ENCODE measurements at places on chromosomes 12 and 14. TPM values are rescaled to one million over a fixed set of nuclear protein-coding genes. Genes with fewer than 3 reads are reported as not detected.

- no peaks in the 10 kb centered on the region for H3K27me3 ChIP-seq
- no peaks in the 10 kb centered on the region for H3K36me3 ChIP-seq
- H3K4me3 ChIP-seq = no peak overlapping the region
- H3K4me1 ChIP-seq = peaks cover 11% of the 10 kb centered on the region
- no peak overlapping the region for H3K27ac ChIP-seq
- DNase-seq = no peak
These were observed 230.5 kb downstream of the ETNK1 start for GRCh38 chr12:22855456-22855855.

DNA sequence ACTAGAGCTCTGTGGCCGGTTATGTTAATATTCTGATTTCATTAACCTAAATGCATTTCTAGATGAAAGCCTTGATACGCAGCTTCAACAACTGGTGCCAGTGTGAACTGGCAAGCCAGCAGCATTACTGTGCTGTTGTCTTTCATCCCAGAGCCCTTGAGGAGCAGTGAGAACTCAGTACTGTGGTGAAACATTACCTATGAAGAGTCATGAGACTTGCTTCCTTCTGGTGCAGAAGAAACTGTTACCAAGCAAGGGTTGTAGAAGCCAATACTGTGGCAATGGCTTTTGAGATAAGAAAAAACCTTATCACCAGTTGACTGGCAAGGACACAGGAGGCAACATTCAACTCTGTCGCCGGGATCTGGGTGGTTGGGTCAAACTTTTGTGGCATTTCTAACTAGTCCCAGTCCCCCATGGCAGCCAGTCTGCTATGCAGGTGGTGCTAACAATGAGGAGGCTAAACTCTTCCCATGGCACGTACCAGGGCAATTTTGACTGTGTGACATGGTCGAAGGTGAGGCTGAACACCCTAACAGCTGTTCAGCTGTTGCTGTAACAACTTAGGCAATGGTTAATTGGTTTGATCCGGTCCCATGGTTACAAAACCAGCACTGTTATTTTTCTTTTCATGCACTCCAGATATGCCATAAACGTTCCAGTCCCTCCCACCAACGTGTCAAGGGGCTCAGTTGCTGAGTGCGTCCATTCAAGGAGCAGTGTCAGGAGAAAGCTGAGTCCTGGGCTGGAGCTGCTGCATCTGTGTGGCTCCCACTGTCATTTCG, 12.6 kb upstream of the LGALS3 start:
- DNase-seq = no peak
- no peak overlapping the region for H3K4me3 ChIP-seq
- H3K4me1 ChIP-seq = peaks cover 7% of the 10 kb centered on the region
- H3K27me3 ChIP-seq = no peaks in the 10 kb centered on the region
- no peaks in the 10 kb centered on the region for H3K36me3 ChIP-seq

Gene PSMB11
- total RNA-seq = not detected

- H3K4me1 ChIP-seq = no peaks in the 10 kb centered on the region
- DNase-seq = no peak
- H3K27ac ChIP-seq = no peak overlapping the region
- no peak overlapping the region for H3K4me3 ChIP-seq
- no peaks in the 10 kb centered on the region for H3K36me3 ChIP-seq
These were observed 3.2 kb downstream of the TDRD9 start for GRCh38 chr14:103931422-103931821.

DNA sequence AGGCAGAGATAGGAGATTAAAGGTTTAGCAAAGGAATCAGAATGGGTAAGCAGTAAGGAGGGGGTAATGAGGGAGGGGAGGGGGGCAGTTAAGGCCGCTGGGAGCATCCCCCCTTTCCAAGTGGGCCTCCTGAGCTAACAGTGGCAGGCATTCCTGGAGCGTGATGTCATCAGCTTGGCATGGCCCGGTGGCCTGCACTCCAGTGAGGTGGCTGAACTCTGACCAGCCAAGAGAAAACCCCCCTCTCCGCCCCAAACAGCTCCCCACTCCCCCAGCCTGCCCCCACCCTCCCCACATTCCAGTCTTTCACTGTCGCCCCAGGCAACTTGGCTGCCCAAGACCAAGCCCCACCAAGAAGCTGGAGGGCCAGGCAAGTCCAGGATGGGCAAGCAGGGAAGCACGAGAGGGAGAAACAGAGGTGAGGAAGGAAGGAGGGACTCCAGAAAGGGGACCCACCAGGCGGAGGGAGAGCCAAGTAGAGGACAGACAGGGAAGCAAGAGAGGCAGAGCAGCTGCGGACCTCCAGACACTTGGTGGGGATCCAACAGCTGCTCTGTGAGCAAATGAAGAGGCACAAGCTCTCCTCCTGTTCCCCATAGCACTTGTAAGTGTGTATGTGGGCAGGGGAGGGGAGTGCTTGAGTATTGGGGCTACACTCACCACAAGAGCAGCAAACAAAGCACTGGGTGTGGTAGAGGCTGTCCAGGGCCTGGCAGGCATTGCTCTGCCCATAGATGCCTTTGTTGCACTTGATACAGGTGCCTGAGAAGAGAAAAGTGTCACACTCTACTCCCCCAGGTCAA, 4.5 kb downstream of the AJUBA start:
- peaks cover 51% of the 10 kb centered on the region for H3K4me1 ChIP-seq
- H3K27me3 ChIP-seq = no peaks in the 10 kb centered on the region
- peak; percentile 97 for DNase-seq
- H3K4me3 ChIP-seq = peak overlapping the region; percentile 88
- peaks cover 2% of the 10 kb centered on the region for H3K36me3 ChIP-seq

Gene PIGH
- 20.4 TPM for total RNA-seq

DNA sequence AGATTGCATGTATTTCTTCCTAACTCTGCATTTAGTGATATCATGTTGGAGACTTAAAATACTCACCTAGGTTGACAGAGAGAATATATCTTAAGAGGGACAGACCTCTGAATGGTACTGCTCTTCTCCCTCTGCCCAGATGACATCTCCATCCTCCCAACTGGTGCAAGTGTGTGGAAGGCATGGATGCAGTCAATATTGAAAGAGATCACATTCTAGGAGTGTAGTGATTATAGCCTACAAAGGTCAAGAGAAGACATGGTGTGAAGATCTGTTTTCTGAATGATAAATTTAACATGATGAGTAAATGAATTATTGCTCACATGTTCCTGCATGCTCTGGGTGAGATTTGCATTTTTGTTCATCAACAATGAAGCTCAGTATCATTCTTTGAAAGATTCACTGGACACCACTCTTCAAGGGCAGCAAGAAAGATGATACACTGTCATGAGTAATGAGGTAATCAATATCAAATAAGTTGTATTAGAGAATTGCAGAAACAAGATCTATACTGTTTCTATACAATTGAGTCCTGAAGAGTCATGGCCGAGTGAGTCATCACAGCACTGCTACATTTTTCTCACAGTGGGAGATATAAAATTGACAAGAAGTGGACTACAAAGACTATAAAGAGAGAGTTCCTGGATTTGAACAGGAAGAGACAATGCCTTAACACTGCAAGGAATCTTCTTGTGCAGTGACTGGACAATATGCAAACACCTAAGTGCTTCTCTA, 183.3 kb upstream of the KRR1 start:
- no peaks in the 10 kb centered on the region for H3K4me1 ChIP-seq
- no peak overlapping the region for H3K27ac ChIP-seq
- H3K27me3 ChIP-seq = no peaks in the 10 kb centered on the region
- H3K36me3 ChIP-seq = no peaks in the 10 kb centered on the region

GRCh38 chr14:24430682-24431568, 1.2 kb downstream of the KHNYN start:
- no peaks in the 10 kb centered on the region for H3K36me3 ChIP-seq
- peaks cover 28% of the 10 kb centered on the region for H3K27me3 ChIP-seq
- DNase-seq = peak; percentile 10
- H3K4me1 ChIP-seq = no peaks in the 10 kb centered on the region

DNA sequence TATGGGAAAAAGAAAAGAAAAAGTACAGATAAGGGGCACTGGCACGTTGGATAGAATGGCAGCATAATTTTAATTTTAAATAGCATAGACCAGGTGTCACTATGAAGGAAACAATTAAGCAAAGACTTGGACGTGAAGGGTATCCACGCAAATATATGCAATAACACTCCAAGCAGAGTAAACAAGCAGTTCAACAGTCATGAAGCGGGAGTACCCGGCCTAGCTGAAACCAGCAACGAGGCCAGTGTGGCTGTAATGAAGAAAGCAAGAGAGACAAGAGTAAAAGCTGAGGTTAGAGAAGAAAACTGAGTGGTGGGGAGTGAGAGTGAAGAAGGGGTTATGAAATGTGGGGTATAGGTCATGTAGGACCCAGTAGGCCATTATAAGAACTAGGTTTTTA, 85.4 kb downstream of the BCL2L14 start:
- H3K4me3 ChIP-seq = no peak overlapping the region
- no peak for DNase-seq
- no peaks in the 10 kb centered on the region for H3K27me3 ChIP-seq
- no peaks in the 10 kb centered on the region for H3K4me1 ChIP-seq
- no peak overlapping the region for H3K27ac ChIP-seq

DNA sequence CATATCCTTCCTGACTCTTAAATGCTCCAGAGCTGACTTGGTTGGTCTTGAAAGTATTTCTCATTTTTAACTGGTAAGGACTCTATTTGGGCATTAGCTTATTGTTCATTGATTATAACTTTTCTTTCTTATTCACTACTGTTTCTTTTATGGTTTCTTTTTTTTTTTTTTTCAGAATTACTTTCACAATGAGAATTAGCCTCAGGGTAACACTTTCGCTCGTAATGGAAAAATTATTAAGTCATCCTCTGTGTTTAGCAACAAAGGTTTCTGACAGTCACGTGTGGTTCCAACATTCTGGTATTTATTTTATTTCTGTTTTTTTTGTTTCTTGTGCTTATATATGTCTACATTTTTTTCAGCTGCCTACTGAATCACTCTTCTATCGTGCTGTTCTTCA, 80.0 kb downstream of the METTL25 start:
- H3K27ac ChIP-seq = no peak overlapping the region
- H3K36me3 ChIP-seq = peaks cover 8% of the 10 kb centered on the region
- DNase-seq = no peak
- no peaks in the 10 kb centered on the region for H3K4me1 ChIP-seq
- H3K27me3 ChIP-seq = no peaks in the 10 kb centered on the region

Gene SPATS2
- 45.2 TPM for total RNA-seq

Gene KRT2
- not detected for total RNA-seq

DNA sequence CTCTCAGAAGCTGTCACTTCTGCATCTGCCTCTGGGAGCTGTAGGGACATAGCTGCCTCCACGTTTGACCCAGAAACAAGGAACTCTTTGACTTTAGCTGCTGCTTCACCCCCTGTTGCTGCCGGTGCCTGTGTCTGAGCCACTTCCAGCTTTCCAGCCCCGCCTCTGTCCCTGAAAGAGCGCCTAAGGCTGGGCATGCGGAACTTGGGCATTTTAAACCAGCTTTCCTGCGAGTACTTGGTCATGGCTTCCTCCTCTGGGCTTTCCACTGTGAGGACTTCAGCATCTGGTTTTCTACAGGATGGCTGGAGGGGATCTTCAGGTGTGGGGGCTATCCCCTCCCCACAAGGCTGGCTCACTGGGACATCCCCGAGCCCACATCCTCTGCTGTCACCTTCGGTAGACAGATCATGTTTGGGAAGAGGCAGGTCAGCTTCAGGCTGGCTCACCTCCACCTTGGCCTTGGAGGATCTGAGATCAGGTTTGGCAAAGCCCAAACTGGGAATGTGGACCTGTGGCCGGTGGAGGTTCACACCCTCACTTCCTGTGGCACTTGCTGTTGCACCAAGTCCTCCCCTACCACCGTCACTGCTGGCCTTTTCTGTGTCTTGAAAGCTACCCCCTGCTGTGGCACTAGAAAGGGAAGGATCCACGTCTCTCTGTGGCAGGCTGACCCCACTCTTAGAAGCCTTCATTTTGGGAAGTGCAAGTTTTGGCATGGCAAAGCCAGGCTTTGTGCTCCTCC, 15.2 kb downstream of the PLD4 start:
- H3K4me1 ChIP-seq = no peaks in the 10 kb centered on the region
- no peak overlapping the region for H3K27ac ChIP-seq
- no peak overlapping the region for H3K4me3 ChIP-seq
- H3K27me3 ChIP-seq = peaks cover 57% of the 10 kb centered on the region

- peaks cover 29% of the 10 kb centered on the region for H3K4me1 ChIP-seq
- H3K36me3 ChIP-seq = no peaks in the 10 kb centered on the region
- H3K27ac ChIP-seq = no peak overlapping the region
- peaks cover 36% of the 10 kb centered on the region for H3K27me3 ChIP-seq
- H3K4me3 ChIP-seq = no peak overlapping the region
These were observed 5.2 kb upstream of the AP1G2 start for GRCh38 chr14:23572836-23573235.

- peak; percentile 85 for DNase-seq
- no peak overlapping the region for H3K27ac ChIP-seq
- H3K4me1 ChIP-seq = peaks cover 6% of the 10 kb centered on the region
- no peaks in the 10 kb centered on the region for H3K36me3 ChIP-seq
These were observed 145.6 kb upstream of the NAV3 start for GRCh38 chr12:77685112-77685511.

DNA sequence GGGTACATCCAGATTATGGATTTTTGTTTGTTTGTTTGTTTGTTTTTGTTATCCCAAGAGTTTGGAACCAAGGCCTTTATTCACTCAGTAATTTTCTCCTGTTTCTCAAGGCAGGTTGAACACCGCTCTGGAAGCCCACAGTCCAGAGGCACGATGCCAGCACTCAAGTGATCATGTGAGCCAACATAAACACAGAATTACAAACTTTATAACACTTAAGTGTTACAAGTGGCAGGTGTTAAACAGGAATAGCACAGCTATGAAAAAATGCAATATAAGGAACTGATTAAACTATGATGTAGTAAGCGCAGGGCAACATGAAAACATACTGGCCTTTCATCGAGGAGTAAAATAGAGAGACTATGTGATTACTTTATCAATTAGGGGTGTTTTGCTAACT, 1885.8 kb upstream of the SEL1L start:
- no peak overlapping the region for H3K27ac ChIP-seq
- DNase-seq = no peak
- H3K36me3 ChIP-seq = no peaks in the 10 kb centered on the region
- H3K27me3 ChIP-seq = no peaks in the 10 kb centered on the region
- H3K4me1 ChIP-seq = no peaks in the 10 kb centered on the region

- peaks cover 12% of the 10 kb centered on the region for H3K4me1 ChIP-seq
- H3K4me3 ChIP-seq = no peak overlapping the region
- H3K27ac ChIP-seq = no peak overlapping the region
- DNase-seq = no peak
These were observed 47.7 kb downstream of the GNG2 start for GRCh38 chr14:51908086-51908485.

Gene DAD1
- total RNA-seq = 166 TPM

Gene STX2
- total RNA-seq = 44.0 TPM

Gene PTMS
- 608 TPM for total RNA-seq

- DNase-seq = no peak
- no peaks in the 10 kb centered on the region for H3K27me3 ChIP-seq
- no peak overlapping the region for H3K27ac ChIP-seq
These were observed 6.2 kb upstream of the ATN1 start for GRCh38 chr12:6921539-6921938.

Gene KRT85
- not detected for total RNA-seq

Gene BHLHE41
- 0.12 TPM for total RNA-seq

Gene GYS2
- total RNA-seq = not detected

DNA sequence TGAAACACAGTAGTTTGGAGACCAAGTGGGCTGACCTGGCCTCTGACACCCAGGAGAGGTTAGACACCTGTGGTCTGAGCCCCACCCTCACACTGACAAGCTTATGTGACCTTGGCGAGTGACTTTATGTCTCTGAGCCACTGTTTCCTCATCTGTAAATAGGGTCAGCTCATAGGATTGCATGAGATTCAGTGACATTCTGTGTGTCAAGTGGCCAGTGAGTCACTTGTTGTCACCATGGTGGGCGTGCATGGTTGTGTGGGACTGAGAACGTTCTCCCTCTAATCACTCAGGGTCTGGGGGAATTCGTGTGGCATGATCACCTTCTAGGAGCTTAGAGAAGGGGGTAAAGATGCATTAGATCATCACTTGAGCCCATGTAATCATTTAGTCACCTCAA, 146.4 kb downstream of the PHETA1 start:
- no peak overlapping the region for H3K4me3 ChIP-seq
- H3K27me3 ChIP-seq = no peaks in the 10 kb centered on the region
- no peaks in the 10 kb centered on the region for H3K36me3 ChIP-seq
- H3K4me1 ChIP-seq = peaks cover 10% of the 10 kb centered on the region
- no peak overlapping the region for H3K27ac ChIP-seq

Gene BDKRB2
- 0.37 TPM for total RNA-seq
